Stimulated activated CD8-positive, alpha-beta memory T cell treated with anti-CD3 and anti-CD28 coated beads, Interleukin-7, amount 100 ng/mL, for 1 hour (primary cell): ENCODE measurements at places on chromosomes 16 and 17.

- DNase-seq: no peak
Observed at GRCh38 chr16:77414752-77415231, 20.0 kb downstream of the ADAMTS18 start.

- no peak for DNase-seq
Observed at GRCh38 chr16:25403852-25404251, 146.2 kb upstream of the ZKSCAN2 start.

DNA sequence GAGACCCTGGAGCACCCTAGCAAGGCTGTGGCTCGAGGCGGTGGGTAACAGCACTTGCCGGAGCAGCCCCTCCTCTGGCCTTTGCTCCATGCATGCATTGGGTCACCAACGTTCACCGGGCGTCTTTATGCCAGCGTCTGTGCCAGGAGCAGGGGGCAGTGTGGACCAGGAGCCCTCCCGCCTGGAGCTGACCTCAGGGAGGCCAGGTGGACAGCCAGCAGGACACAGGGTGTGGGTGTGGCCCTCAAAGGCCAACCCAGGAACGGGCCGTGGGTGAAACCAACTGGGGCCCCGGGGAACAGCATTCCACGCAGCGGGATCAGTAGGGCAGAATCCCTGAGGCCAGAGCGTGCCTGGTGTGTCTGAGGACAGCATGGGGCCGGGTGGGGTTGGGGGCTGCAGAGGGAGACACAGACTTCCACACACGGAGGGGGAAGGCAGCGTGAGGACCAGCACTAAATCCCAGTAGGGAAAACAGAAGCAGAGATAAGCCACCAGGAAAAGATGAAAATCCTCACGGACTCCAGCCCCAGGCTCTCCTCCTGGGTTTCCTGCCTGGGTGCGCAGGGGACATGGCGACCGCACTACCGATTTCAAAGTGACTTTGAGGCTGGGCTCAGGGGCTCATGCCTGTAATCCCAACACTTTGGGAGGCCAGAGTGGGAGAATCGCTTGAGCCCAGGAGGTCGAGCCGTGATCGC, 2.9 kb upstream of the CD7 start:
- no peak for DNase-seq

GRCh38 chr17:47693731-47694580, at the start of gene TBKBP1:
TBKBP1 (plus strand) TSS chr17:47694161; CDS start chr17:47696113, 1,952 bp downstream.
- DNase-seq: no peak

DNA sequence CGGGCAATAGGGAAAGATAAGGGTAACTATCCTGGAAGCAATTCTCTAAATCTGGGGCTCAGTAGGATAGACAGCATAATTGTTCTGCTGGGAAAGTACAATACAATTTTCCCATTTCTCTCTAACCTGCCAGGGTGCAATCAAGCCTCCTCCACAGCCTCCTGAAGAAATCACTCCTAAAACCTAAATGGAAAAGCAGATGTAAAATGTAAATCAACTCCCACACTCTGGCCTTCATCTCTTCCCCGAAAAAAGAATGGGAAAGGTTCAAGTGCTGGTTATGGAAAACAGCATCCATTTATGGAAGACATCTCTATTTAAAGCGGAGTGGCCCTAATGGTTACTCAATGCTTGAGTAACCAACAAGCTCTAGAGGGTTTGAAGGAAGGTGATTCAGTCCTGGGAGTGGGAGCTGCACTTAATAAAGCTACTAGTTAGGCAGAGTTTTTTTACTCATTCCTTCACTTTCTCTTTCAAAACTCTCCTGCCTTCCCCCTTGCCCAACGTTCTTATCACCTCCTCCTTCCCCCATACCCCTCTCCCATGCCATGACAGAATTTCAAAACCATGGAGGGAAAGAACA, 5.1 kb downstream of the MMD start:
- no peak for DNase-seq

- no peak for DNase-seq
Observed at GRCh38 chr16:25575363-25575762, 116.4 kb upstream of the HS3ST4 start.

- DNase-seq: no peak
Observed at GRCh38 chr17:76078860-76079534, at the start of gene ZACN. ZACN (plus strand) TSS chr17:76079182; CDS start chr17:76079265, 83 bp downstream.

- DNase-seq: no peak
Observed at GRCh38 chr16:17037499-17037898, 433.3 kb downstream of the XYLT1 start.

DNA sequence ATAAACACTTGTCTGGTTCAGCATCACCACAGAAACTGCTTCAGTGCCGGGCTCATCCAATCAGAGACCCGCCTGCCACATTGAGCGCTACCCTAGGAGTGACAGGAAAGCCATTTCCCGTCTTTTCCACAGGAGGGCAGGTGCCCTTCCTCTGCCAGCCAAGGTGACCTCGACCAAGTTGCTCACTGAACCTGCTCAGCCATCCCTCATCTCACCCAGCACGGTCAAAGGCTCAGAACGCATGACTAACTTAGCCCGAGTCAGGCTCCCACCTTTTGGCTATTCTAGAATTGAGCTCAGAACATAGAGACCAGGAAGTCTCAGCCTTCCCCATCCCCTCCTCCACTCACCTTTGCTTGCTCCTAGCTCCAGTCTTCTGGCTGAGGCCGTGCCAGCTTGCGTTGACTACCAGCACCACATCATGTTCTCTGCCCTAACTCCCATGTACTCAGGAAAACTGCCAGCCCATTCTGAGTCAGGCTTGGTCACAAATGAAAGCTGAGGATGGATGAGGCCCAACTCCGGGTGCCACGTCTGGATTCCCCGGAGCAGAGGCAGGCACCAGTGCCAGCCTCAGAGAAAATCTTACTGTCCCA, 15.6 kb downstream of the MRPS23 start:
- no peak for DNase-seq

GRCh38 chr17:69480245-69480644, 65.7 kb downstream of the MAP2K6 start:
- no peak for DNase-seq

DNA sequence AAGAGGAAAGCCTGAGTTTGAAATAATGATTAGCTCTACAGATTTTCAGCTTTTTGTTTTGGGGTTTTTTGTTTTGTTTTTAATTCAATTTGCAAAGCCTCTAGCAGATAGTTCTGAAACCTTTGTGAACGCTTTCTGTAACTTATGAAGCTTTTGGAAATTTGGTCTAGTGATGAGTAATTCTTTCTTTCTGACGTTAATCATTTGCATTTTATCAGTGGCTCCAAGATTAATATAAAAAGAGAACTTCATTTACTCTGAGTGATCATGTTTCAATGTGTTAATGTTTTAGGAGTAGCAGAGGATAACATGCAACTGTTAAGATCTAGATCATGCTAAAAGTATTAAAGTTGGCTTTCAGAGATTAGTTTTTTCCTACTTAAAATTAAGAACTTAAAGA, 160.3 kb upstream of the TBX2 start:
- DNase-seq: no peak

GRCh38 chr17:35052241-35052610, 11.3 kb downstream of the RFFL start:
- DNase-seq: no peak

GRCh38 chr17:17675925-17676534, 5.2 kb upstream of the RAI1 start:
- no peak for DNase-seq

- DNase-seq: no peak
Observed at GRCh38 chr17:22461460-22462145, 769.3 kb downstream of the KCNJ18 start.

DNA sequence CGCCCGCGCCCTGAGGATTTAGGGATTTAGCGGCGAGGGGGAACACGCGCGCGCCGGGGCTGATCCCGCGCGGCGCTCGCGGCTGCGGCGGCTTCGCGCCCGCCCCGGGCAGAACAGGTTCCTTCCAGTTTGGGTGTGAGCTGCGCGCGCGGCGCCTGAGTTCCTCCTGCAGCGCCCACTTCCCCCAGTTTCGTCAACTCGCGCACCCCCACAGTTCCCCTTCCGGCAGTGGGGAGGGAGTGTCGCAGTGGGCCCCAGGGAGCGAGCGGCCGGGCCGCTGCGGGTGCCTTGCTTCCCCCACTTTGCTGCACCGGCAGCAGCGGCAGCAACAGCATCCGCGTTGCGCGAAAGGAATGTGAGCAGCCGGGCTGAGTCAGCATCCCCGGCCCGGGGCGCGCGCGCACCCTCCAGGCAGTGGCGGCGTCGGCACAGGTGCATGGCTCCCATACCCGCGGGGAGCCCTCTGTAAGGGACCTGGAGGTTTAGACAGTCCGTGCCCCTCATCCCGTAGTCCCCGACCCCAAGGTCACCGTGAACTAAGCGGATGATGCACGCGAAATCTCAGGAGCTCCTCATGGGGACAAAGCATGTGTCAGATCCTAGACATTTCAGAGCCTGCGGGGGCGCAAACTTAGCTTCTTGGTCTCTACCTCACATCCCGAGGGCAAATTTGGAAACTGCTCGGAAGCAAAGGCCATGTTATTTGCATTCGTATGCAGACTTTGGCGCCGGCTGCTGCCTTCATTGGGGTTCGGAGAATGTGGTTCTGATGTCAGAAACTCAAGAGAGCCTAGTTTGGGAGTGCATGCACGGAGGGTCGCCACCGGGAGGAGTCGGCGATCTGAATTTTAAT, 767 bp downstream of the ARSG start:
- DNase-seq: peak; percentile 85

GRCh38 chr17:44779211-44780025, 20.6 kb downstream of the ADAM11 start:
- peak; percentile 60 for DNase-seq

DNA sequence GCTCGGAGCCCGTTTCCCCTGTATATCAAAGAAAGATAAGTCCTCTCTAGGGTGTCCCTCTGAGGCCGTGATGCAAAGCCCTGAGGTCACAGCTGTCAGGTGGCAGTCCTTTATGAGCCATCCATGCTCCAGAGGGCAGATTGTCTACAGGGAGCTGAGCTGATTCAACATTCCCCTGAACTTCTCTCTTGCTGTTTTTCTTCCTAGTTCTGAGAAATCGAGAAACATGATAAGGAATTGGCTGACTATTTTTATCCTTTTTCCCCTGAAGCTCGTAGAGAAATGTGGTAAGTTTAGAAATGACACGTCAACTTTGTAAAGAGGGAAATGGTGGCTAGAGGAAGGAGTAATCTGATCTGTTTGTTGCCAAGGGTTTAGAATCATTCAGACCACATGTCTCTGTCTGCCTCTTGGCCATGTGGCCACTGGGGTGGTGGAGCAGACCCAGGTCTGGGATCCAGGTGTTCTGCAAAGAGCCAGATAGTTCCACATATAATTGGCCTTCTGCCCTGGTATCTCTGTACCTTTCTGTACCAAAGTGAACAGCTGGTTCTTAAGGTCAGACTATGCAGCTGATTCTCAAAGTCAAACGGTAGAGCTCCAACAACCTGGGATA, 3.5 kb downstream of the CTNS start:
- no peak for DNase-seq

DNA sequence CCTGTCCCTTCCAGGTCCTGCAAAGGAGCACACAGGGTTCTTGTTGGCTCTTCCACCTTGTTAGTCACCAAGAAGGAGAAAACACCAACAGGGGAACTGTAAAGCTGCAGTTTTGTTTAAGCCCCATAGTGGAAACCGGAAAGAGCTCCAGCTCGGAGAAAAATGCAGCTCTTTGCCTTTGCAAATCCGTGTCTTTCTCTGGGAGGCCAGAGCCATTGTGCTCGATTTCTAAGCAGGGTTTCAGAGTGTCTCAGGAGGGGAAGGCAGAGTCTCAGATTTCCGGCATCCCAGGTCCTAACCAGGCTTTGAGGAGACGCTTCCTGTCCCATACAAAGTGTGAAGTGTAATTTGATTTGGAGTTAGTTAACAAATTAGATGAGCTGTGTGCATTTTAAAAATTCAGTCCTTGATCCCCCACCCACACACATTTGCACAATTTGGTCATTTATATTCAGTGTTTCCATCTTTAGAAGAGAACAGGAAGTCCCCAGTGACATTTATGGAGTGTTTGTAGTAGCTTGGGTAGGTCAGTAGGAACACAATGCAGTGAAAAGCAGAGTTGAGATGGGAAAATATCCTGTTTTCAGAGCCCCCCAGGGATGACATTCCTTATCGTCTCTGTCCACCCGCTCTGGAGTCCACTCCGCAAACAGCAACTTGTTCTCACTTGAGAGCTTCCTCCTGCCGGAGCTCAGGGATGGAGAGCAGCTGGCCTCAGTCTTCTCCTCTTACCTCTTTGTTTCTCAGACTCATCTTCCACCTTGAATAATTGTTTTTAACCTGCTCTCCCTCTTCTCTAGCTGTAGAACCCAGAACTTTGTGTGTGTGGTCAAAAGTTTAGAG, 331.9 kb downstream of the SEC14L1 start:
- DNase-seq: no peak

DNA sequence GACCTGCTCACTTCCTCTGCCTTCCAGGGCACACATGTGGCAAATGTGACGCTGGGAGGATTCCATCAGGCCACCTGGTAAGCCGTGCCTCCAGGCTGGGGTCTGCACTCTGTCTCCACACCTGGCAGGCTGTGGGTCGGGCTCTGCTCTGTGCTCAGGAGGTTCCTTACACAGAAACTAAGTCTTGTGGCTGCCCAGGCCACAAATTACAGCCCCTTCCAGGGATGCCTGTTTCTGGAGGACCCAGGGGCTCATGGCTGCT, 58.2 kb downstream of the RMI2 start:
- no peak for DNase-seq

- DNase-seq: no peak
Observed at GRCh38 chr17:13518261-13519000, 83.3 kb downstream of the HS3ST3A1 start.

DNA sequence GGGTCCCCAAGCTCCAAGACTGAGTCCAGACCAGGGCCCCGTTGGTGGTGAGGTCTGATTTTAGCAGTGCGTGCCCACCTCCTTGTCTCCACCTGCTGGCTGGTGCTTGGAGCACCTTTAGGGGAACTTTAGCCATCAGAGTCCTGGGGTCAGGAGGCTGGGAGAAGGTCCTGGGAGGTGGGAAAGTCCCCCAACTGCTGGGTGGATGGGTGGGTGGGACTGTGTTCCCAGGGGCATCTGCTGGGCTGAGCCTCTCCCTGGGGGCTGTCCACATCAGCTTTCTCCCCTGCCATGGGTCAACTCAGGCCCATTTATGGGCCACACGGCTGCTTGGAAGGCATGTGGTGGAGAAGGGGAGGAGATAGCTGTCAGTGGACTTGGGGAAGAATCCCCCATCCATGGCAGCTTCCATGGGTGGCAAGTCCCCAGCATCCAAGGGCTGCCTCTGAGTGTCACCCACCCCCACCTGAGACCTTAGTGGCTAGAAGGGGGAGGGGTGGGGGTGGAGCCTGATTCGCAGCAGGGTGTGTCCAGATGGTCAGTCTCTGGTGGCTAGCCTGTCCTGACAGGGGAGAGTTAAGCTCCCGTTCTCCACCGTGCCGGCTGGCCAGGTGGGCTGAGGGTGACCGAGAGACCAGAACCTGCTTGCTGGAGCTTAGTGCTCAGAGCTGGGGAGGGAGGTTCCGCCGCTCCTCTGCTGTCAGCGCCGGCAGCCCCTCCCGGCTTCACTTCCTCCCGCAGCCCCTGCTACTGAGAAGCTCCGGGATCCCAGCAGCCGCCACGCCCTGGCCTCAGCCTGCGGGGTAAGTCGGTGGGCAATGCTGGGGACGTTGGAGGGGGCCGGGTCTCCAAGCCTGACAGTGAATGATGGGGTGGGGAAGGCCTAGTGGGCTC, at the start of gene TRPV2:
Gene TRPV2 (plus strand): TSS at position 541 of the 894 bp plus-strand sequence. CDS start 2,098 bp downstream, outside the sequence.
- no peak for DNase-seq

- DNase-seq: no peak
Observed at GRCh38 chr17:76556765-76557367, 17.0 kb downstream of the PRCD start.

- no peak for DNase-seq
Observed at GRCh38 chr16:62596125-62596524, 559.9 kb upstream of the CDH8 start.

- no peak for DNase-seq
Observed at GRCh38 chr16:80460988-80461387, 79.8 kb upstream of the DYNLRB2 start.
